ENCODE measurements at places on chromosomes 12 and 14. TPM values are rescaled to one million over a fixed set of nuclear protein-coding genes. Genes with fewer than 3 reads are reported as not detected.

The B3GNT4 gene
- 0.60 TPM for polyA plus RNA-seq

The FOXN4 gene
- 0.15 TPM for polyA plus RNA-seq

The SFSWAP gene
- polyA plus RNA-seq: 28.8 TPM

The SLC10A1 gene
- polyA plus RNA-seq: not detected

DNA sequence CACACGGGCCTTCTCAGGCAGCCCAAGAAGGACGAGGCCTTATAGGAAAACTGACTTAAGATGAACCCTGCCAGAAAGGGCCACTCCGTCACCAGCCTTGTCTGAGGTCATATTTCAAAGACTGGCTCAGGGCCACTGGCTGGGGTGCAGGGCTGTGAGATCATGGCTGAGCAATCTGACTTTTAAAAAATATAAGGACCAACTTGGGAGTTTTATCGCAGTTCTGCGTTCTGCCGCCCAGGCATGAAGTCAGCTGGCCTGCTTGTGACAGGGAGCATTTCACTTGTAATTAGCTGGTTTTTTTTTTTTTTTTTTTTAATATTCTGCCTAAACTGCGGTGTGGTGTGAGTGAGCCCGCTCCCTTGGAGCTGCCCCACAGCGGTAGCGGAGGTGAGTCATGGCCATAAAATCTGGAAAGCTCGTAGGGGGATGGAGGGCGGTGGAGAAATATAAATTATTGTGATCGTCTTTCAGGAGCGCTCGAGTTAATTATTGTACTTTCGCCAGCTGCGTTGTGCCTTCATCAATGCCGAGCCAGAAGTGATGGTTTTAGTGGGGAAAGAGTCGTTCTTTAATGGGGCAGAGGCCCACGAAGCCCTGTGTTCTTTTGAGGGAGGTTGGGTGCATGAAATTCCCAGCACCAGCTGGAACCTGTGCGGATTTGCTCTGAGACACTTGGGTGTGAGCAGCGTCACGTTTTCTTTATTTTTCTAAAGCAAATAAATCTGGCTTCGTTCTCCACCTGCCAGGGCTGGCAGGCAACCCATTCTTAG is 231.9 kb downstream of the C12orf75 start:
- DNase-seq: peak; percentile 62

GRCh38 chr12:79934281-79935020 is 446 bp downstream of the PPP1R12A start:
- peak; percentile 63 for DNase-seq

DNA sequence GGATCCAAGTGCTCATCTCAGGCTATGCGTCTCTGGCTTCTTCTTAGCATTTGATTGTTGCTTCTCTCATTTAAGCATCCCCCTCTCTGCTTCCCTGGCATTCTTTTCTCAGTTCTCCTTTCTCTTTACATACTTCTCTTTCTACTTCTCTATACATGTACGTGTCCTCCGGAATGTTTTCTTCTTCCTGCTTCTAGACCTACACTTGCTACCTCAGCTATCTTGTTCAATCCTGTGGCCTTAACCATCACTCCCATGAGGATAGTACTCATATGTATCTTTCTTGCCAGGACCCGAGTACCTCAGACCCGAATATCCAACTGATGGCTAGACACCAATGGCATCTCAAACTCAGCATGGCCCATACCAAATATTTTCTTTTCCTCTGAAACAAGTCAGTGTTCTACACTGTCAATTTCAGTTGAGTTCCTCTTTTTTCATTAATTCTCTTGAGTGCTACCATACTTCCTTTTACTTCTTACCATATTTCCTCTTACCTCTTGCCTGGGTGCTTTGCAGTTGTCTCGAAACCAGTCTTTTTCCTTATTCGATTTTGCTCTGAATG is 115.1 kb upstream of the SLC38A2 start:
- DNase-seq: no peak

DNA sequence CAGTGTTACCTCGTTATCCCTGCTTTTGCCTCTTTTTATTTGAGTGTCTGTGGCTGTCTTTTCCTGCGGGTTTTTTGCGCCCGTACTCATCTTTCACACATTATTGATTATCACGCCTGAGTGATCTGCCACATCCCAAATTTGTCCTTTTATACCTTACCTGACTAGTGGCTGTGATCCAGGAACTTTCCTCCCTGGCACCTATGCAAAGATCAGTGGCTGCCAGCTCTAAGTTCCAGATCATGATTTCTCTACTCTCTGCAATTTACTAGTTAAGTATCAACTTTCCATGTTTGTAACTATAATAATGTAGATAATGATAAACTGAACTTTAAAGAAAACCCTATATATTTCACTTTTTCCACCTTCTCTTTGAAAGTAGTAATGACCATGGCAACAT is 36.9 kb downstream of the PLEKHA5 start:
- no peak for DNase-seq

GRCh38 chr12:100699209-100699608 is 95.4 kb upstream of the ANO4 start:
- DNase-seq: no peak

GRCh38 chr12:105204916-105205315 is 31.1 kb downstream of the APPL2 start:
- no peak for DNase-seq
